ENCODE measurements at places on chromosomes 5 and 9. TPM values are rescaled to one million over a fixed set of nuclear protein-coding genes. Genes with fewer than 3 reads are reported as not detected.

DNA sequence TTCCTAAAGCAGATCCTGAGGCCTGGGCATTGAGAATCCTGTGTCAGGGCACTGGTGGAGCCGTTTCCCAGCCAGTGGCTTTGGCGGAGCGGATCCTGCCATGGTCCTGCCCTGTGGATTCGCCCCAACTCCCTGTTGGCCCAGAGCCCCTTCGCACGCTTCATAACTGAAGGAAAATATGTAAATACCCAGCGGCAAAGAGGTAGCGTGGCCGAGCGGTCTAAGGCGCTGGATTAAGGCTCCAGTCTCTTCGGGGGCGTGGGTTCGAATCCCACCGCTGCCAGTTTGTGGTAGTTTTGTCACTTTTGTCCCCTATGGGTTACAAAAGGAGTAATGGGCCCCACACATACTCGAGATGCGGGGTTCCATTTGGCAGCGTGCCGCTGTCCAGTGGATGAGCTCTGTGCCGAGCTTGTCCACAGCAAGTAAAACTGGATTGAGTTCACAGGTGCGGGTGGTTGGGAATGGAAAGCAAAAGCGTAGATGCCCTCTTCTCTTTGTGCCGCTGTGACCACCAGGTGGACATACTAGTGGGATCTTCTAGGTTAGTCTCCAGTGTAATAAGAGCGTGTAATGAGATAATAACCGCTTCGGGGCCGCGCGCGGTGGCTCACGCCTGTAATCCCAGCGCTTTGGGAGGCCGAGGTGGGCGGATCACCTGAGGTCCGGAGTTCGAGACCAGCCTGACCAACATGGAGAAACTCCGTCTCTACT lies 17.3 kb downstream of the TRIM7 start:
- no peak for DNase-seq

The ECM2 gene
- 10.4 TPM for total RNA-seq

The OMD gene
- 26.2 TPM for total RNA-seq

The HTR4 gene
- not detected for total RNA-seq

DNA sequence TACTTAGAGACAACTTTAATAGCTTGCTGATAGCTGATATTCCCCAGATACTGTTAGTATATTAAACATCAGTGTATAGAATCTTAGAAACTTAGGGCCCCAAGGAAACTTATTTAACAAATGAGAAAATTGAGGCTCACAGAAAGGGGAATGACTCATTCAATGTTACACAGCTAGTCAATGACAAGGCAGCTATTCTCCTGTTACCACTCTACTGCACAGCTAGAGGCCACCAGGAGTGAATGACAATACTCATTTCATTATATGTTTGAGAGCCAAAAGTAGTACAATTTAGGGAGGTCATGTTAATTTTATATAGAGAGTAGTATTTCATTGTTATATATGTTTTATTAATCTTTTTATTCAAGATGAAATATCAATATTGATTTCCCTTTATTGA lies 33.2 kb upstream of the PCDHB1 start:
- DNase-seq, result no peak

The PCDHGA10 gene
- total RNA-seq, result 6.2 TPM

- DNase-seq, result no peak
Observed at GRCh38 chr9:447230-448025, 232.8 kb downstream of the DOCK8 start.

The NRARP gene
- total RNA-seq, result 7.9 TPM

The NAA35 gene
- 20.8 TPM for total RNA-seq

The SCGB3A2 gene
- not detected for total RNA-seq

- peak; percentile 62 for DNase-seq
Observed at GRCh38 chr5:136425921-136426320, 60.6 kb upstream of the TRPC7 start.

- DNase-seq, result no peak
Observed at GRCh38 chr5:2686321-2687124, 65.0 kb downstream of the IRX2 start.

DNA sequence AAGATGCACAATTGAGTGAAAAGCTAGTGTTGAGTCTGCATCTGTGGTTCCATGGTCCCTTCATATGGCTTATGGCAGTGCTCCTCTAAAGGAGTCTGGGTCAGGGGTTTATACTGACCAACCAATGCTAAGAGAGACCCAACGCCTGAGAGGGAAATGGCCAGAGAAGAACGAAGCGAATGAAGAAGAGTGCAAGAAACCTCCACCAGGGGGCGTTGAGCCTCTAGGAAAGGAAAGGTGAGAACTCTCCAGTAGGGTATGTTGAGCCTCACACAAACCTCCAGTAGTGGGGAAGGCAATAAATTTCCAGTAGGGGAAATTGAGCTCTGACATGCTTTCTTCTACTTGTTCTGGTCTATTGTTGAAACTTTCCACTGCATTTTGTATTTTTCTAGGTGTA lies 470.6 kb downstream of the PRDM9 start:
- no peak for DNase-seq

DNA sequence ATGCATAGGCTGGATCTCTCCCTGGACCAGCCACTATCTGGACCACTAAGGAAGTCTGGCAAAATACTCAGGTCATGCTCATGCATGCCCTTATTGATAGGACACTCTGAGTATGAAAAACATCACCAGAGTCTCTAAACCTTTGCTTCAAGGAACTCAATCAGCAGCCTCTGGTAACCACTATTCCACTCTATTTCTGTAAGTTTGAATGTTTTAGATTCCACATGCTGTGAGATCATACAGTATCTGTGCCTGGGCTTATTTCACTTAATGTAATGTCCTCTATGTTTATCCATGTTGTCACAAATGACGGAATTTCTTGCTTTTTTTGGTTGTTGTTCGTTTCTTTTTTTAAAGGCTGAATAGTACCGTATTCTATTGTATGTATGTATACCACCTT lies 68.3 kb downstream of the TARS1 start:
- DNase-seq, result no peak

- DNase-seq, result no peak
Observed at GRCh38 chr5:177452688-177453638, 6.3 kb downstream of the PRR7 start.

The LRRC19 gene
- not detected for total RNA-seq

The TAS2R1 gene
- not detected for total RNA-seq

The FOXD4L5 gene
- total RNA-seq, result not detected

The DBH gene
- total RNA-seq, result 0.06 TPM

DNA sequence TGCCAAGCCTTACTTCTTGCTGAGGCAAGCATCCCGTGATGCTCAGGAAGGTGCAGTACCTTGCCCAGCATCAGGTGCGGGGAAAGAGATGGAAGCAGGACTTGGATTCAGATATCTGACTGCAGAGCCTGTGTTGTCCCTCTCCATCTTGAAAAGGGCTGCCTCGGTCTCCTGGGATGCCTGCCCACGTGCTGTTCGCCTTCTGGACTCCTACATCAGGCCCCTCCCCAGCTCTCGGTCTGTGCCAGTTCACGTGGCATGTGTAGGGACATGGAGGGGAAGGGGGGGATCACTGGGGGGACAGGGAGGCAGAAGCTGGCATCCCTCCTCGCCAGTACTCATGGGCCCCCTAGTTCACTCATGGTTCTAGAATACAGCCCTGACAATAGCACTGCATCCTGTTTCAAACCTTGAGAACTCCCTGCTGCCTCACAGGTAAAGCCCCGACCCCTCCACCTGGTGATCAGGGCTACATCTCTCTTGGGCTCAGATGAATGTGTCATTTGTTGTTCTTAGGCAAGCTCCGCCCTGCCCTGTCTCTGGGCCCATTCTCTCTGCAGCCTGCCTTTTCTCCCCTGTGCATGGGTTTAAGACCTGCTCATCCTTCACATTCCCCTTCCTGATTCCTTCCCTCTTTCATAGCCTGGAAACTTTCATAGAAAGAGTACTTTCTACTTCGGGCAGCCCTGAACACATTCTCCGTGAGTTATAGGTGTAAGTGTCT lies 38.9 kb upstream of the SLC25A51 start:
- no peak for DNase-seq

- peak; percentile 21 for DNase-seq
Observed at GRCh38 chr5:77175231-77175630, 35.2 kb upstream of the PDE8B start.

- no peak for DNase-seq
Observed at GRCh38 chr5:34570721-34571676, 85.1 kb upstream of the RAI14 start.

DNA sequence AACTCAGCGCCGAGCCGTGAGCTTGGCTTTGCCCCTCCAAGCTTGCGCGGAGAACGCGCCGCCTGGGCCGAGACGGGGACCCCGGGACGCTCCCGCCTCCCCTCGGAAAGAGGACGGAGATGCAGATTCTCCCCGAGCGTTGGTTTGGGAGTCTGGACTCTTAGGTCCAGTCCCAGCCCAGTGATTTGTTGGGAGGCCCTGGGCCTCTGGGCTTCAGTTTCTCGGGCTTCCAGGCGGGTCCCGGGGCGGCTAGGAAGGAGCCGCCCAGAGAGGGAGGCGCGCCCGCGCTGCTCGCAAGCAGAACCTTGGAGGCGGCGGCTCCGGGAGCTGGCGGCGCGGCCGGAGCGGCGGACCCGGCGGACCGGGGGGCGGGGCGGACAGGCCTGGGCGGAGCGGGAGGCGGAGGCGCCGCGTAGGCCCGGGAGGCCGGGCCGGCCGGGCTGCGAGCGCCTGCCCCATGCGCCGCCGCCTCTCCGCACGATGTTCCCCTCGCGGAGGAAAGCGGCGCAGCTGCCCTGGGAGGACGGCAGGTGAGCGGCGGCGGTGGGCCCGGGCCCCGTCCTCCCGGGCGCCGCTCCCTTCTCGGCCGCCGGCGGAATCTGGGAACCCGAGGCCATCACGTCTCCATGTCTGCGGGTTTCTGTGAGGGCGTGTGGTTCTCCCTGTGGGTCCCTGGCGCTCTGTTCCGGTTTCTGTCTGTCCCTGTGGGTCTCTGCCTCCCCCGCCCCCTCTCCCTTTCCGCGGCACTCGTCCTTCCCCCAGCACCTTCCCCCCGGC lies at the start of gene B4GALT7:
B4GALT7 (plus strand) TSS at position 402 of the 777 bp plus-strand sequence; CDS start at position 481, 79 bp downstream.
- DNase-seq, result no peak

- no peak for DNase-seq
Observed at GRCh38 chr5:537098-537497, 12.8 kb upstream of the SLC9A3 start.

- DNase-seq, result no peak
Observed at GRCh38 chr5:132260714-132261551, 3.4 kb downstream of the PDLIM4 start.

DNA sequence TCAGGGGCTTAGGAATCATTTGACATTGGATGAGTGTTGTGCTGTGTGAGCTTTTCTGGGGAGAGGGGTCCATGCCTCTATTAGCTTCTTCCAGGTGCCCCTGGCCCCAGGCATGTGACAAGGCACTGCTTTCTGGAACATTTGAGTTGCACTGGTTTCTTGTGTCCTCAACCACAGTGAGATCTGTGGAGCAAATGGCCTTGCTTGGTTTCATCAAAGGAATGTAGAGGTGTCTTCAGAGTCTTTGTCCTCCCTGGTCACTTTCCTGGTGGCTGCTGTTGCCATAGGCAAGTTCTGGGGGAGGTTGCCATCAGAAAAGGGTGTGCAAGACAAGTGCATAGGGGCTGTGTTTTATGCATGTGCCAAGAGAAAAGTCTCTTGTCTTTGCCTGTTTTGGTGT lies 157.5 kb downstream of the MACROH2A1 start:
- peak; percentile 62 for DNase-seq

The ITK gene
- total RNA-seq, result 1.2 TPM

The PCDHGA11 gene
- total RNA-seq, result 4.0 TPM

- no peak for DNase-seq
Observed at GRCh38 chr9:137055385-137056364, 1.8 kb upstream of the ENTPD2 start.

GRCh38 chr9:2087500-2088313 lies 72.6 kb downstream of the SMARCA2 start:
- no peak for DNase-seq

GRCh38 chr5:178331491-178331996 lies 98.9 kb upstream of the PHYKPL start:
- DNase-seq, result no peak

- DNase-seq, result no peak
Observed at GRCh38 chr5:56306433-56307150, 73.5 kb upstream of the ANKRD55 start.

- no peak for DNase-seq
Observed at GRCh38 chr5:54302267-54302687, 8.1 kb downstream of the ARL15 start.

The IFNA4 gene
- total RNA-seq, result not detected

The PHYHD1 gene
- total RNA-seq, result 10.4 TPM

The FGF10 gene
- 3.7 TPM for total RNA-seq

All from esophagus muscularis mucosa (tissue), 4 donors.